Activated T-helper 2 cell treated with anti-CD3 and anti-CD28 coated beads, Interferon-gamma antibody, Interleukin-2, Interleukin-4, amounts not matched to agents 10 μg/mL and 5 μg/mL and 100 μg/mL, durations not matched to agents 14 hours and 24 hours and 36 hours (primary cell): ENCODE measurements at places on chromosomes 3 and 15. TPM values are rescaled to one million over a fixed set of nuclear protein-coding genes. Genes with fewer than 3 reads are reported as not detected.
A peak's percentile ranks its signal among the peaks of the same experiment; 100 is the strongest.

- no peak for DNase-seq
Measured at GRCh38 chr3:55124371-55124770, 196.5 kb upstream of the LRTM1 start.

DNA sequence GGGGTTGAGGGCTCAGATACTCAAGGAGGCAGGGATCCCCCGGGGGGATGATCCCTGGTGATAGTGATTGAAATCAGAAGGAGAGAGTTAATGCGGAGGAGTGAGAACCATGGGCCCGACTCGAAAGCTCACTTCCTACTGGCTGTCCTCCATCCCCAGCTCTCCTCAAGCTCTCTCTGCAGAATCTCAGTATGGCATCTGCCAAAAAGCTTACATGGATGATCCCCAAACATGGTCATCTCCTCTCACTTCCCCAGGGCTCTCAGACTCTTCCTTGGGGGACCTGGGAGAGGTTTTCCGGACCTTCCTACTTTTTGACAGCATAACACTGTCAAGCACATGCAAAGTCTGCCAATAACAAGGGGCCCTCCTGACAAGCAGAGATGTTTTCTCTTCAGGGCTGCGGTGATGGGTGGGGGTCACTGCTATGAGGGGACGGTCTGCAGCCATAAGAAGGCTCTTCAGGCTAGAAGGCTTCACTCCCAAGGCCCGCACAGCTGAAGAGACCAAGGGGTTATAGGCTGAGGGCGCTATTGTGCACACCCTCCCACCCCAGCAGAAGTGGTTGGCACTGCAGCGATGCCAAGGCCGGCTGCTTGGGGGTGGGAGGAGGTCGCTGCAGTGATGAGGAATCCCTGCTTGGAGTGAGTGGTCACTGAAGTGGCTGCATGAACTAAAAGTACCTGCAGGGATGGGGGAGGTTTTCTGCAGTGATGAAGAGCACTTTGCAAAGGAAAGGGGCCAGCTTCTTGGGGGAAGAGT, 828 bp upstream of the VWA5B2 start:
- no peak for DNase-seq

GRCh38 chr3:139111392-139112229, 66.9 kb upstream of the PRR23C start:
- peak; percentile 36 for DNase-seq

Gene IQSEC1
- total RNA-seq = 28.1 and 31.2 TPM in 2 replicates

Gene SERPINI2
- not detected in 2 replicates for total RNA-seq

GRCh38 chr15:100667405-100668347, 65.3 kb downstream of the ASB7 start:
- DNase-seq = no peak

Gene ALDH1A3
- total RNA-seq = not detected in 2 replicates

Gene TNFAIP8L3
- total RNA-seq = 0.98 and 1.8 TPM in 2 replicates

DNA sequence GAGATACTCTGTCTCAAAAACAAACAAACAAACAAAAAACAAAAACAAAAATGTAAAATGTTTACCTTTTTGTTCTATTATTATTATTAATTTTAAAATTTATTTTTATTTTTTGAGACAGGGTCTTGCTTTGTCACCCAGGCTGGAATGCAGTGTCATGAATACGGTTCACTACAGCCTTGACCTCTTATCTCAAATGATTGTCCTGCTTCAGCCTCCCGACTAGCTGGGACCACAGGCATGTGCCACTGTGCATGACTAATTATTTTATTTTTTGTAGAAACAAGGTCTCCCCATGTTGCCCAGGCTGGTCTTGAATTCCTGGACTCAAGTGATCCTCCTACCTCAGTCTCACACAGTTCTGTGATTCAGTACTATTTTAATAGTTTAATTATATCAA, 5.7 kb upstream of the SLC25A26 start:
- no peak for DNase-seq

Gene ROBO1
- 0.05 TPM in 1 of 2 replicates, not detected in the other for total RNA-seq

Gene CHDH
- total RNA-seq = 10.7 and 12.0 TPM in 2 replicates

DNA sequence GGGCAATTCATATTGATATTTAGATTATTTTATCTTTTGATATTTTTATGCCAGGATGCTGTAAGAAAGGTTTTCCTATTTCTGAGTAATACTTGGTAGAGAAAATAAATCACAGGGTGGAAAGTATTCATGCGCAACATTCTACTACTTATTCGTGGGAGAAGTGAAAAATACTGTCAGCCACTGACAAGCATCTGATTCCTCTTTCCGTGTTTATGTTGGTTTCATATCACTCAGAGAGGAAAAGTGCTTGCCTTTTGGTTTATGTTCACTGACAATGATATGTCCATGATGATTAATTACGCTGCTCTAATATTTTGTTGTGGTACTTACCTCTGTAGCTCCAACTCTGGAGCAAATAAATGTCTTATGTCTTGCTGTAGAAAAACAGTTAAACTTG, 429.4 kb downstream of the EDEM1 start:
- DNase-seq = no peak

Gene ARHGAP31
- 13.2 and 14.0 TPM in 2 replicates for total RNA-seq

DNA sequence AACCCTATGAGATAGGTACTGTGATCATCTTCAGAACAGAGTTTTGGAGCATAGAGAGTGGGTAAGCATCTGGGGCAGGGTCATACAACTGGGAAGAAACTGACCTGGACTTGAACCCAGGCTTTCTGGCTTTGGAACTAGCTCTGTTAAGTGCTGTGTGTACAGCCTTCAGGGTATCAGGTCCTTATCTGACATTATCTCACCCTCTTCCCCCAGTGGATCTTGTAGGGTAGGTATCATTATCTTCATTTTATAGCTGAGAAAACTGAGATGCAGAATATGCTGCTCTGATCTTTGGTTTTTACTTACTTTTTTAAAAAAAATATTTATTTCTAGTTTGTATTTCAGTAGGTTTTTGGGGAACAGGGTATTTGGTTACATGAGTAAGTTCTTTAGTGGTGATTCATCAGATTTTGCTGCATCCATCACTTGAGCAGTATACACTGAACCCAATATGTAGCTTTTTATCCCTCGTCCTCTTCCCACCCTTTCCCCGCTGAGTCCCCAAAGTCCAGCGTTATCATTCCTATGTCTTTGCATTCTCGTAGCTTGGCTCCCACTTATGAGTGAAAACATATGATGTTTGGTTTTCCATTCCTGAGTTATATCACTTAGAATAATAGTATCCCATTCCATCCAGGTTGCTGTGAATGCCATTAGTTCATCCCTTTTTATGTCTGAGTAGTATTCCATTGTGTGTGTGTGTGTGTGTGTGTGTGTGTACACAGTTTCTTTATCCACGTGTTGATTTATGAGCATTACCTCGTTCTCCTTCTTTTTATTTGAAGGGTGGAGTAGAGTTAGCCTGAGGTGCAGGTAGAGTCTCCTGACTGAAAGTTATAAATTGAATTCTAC, 271.2 kb downstream of the PTPRG start:
- DNase-seq = no peak

Gene NUP210
- total RNA-seq = 143 and 148 TPM in 2 replicates

DNA sequence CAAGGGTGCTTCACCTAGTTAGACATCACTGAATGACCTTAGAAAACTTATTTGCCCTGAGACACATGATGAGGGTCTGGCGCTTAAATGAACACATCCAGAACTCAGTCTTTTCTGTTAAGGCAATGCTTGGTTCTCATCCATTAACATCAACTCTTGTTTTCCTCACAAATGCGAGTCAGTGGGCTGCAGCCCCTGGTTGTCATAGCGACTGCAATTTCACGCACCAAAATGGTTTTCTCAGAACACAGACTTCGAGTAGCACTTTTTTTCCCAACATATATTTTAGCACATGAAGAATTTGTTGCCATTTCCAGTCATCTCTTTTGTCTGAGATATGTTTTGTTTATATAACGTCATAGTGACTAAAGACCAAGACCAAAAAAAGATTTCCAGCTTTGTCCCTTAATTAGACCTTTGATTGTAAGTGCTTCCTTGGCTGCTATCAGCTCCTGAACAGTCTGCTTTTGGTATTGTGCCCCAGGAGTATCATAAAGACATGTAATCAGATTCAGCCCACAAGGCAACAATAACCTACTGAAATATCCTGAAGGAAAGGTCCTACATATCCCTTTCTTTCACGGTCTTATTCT, 68.5 kb downstream of the GPR176 start:
- no peak for DNase-seq

DNA sequence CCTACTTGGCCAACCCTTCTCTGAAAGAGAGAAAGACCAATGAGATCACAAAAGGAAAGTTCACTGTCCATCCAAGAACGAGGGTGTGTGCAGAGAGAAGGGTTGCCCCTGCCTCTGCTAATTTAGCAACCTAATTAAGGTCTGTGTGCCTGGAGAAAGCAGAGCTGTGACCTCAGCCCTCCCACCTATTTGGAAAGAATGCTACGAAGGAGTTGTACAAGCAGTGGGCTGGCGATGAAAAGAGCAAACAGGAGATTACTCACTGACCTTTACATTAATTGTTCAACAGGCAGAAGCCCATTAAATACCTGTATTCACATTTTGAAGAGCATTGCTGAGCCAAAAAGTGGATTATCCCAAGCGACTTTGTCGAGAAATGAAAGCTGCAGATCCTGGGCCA, 314.9 kb downstream of the NTRK3 start:
- DNase-seq = no peak

Gene OXTR
- total RNA-seq = 0.90 and 1.5 TPM in 2 replicates

Gene ATP2B2
- not detected in 2 replicates for total RNA-seq

GRCh38 chr3:24565053-24565452, 70.4 kb upstream of the THRB start:
- DNase-seq = no peak
